ENCODE measurements at places on chromosomes 11 and 22.

GRCh38 chr11:60887556-60887955 is 18.8 kb downstream of the PRPF19 start:
- peak; percentile 85 for DNase-seq

- DNase-seq, result no peak
These were observed 11.7 kb upstream of the C1QTNF6 start for GRCh38 chr22:37199760-37200108.

GRCh38 chr22:26722159-26722558 is 64.8 kb downstream of the MIAT start:
- no peak for DNase-seq

DNA sequence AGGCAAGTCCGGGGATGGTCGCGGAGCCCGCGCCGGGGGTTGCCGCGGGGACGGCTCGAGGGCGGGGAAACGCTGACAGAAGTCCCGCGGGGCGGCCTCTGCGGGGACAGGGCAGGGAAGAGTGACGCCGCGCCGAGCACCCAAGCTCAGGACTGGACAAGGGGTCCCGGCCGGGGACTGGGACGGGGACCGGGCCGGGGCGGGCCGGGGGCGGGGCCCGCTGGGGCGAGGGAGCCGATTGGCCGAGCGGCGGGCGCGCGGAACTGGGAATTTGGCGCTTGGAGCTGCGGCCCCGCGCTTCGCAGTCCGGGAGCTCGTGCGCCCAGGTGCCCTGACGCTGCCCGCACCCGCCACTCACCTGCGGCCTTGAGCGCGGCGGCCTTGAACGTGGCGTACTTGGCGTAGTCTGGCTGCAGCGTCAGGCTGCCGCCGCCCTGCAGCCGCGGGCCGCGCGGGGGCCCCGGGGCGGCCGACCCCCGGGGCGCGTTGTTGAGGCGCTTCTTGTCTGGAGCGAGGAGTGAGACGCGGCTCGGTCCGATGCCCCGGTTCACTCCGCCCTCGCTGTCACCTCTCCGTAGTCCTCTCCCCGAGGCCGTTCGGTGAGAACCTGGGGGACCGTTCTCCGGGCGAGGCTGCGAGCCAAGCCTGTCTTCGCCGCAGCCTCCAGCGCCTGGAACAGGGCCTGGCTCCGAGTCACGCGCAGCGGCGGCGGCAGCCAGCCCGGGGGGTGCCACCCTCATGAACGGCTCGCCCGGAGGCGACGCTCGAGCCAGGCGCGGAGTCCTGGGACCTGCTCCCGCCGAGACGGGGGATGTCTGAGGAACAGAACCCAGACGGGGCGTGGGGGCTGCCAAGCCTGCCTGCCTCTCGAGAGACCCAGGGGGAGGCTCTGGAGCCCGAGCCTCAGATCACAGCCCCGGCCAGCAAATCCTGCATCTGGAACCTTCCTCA is 4.5 kb downstream of the SHISA8 start:
- DNase-seq, result peak; percentile 26

DNA sequence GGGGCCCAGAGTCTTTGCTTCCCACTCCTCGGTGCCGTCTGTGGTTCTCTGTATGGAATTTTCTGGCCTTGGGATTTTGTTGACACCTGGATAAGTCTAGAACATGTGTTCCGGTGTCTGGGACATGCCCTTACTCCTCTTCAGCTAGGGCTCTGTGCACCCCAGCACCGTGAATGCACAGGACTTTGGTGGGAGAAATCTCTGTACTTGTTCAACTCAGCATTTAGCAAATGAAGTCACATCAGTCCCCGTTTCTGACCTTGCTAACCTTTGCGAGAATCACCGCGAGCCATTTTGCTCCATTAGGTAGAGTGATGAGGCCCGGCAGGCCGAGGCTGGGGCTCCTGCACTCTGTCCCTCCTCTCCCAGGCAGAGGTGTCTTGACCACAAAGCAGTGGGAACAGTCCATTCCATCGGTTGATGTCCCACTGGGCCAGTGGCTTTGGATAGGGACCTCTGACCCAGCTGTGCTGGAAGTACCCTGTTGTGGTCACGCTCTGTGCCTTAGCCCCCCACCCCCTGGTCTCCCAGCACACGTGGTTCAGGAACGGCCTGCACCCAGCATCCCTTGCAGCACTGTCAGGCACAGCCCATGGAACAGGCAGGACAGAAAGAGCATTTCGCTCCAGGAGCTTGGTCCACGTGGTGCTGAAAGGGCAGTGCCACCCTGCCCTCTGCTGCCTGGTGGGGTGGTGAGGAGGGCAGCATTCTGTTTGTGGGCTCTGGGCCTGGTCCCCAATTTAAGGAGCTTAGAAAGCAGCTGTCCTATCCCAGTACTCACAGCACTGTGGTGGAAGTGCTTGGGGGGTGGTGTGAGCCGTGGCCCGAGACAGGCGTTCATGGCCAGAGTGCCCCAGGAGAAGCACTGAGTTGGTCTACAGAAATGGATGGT is 73.4 kb downstream of the MED15 start:
- no peak for DNase-seq

GRCh38 chr11:8794677-8795103 is 112.1 kb downstream of the RPL27A start:
- no peak for DNase-seq

- no peak for DNase-seq
These were observed 44.4 kb downstream of the DCDC1 start for GRCh38 chr11:31325160-31325559.

DNA sequence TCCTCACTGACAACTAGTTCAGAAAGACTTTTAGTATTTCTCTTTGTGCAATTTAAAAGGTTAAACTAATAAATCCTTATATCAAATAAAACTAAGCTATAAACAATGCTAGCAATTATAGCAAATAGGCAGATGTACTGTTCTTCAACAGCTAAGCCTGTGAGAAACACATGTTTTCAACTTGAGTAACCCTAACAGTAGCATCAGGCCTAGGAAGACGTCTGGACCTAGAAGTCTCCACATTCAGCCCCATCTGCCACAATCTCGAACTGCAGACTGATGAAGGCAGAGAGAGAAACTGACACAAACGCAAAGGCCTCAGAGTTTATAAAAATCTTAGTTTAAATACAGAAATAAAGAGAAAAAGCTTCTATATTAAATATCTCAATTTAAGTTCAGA is 2.5 kb downstream of the ST13 start:
- peak; percentile 12 for DNase-seq

DNA sequence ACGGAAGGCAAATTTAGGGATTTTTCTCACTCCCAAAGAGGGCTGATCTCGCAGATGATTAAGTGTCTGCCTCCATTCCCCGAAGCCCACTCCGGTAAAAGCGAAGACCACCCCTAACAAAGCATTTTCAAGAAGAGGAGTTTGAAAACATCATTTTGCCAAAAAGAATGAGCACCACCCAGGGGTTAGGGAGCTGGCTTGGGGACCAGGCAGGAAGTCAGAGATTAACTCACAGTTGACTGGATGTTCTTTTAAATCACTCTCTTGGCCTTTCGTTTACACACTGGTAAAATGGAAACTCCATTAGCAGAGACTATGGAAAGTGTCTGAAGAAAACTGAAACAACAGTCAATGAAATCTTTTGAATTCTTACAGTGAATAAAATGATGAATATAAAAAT is 7.9 kb upstream of the TRIM44 start:
- no peak for DNase-seq

DNA sequence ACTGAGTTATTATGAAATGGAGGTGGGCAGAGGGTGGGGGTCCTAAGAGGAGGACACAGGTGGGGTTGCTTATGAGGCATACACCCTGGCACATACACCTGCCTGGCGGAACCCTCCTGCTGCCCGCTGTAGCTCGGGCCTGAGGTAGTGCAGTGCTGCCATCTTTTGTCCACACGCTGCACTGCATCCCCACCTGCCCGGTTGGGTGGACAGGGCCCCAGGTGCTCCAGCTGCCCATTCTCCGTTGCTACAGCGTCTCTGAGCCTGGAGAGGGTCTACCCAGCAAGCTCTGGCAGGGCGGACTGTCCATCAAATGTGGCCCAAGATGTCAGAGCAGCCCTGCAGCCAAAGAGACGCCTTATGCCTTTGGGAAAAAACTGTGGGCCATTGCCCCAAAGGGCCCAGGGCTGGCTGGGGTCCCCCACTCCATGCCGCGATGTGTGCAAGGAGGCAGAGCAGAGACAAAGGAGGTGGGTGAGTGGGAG is 131.2 kb downstream of the BUD13 start:
- DNase-seq, result peak; percentile 66

DNA sequence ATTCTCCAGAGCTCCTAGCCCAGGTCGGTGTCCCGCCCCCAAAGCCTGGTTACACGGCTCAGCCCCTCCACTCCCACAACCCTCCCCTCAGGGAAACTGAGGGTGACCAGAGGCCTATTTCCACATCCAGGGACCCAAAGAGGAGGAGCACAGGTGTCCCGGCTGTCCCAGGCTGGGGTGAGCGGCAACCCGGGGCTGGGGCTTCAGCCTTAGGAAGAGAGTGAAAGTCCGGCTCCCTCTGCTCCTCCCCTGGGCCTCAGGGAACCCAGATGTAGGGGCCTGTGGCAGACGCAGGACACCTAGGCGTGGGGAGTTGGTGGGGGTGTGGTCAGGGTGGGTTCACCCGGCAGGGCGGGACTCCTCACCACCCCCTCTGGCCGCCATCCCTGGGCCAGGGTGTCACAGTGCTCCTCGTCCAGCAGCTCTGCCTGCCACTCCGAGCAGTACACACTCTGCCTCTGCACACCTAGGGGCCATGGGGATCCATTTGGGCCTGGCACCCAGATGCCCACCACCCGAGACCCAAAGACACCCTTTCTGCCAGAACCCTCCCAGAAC is 63.1 kb downstream of the ARFGAP3 start:
- no peak for DNase-seq

- DNase-seq, result no peak
These were observed 44.1 kb upstream of the CCDC188 start for GRCh38 chr22:20194681-20195593.

DNA sequence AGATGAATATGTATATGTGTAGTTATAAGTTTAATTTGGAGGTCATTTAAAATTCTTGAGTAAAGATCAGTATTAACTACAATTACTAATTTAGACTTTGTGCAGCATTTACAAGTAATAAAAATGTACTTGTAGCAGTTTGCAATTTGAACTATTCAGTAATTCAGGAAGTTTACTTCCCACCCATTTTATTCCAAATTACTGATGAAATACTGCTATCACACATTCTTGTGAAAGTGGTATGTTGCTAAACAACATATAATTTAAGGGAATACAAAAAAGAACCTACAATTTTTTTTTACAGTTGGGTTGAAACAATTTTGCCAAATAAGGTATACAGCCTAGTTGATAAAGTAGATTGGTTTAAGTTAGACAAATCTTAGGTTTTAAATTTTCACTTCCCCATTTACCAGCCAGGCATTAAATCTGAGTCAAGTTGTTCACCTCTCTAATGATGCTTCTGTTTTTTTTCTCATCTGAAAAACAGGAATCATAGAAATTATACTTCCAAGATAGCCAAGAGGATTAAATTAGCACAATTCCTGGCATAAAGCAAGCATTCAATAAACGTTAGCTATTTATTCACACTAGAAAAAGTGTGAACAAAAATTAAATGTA is 45.3 kb downstream of the ZBTB44 start:
- DNase-seq, result no peak

- peak; percentile 24 for DNase-seq
These were observed 216.5 kb upstream of the GRIA4 start for GRCh38 chr11:105393326-105393725.

GRCh38 chr11:14026961-14027360 is 64.4 kb downstream of the SPON1 start:
- DNase-seq, result no peak

DNA sequence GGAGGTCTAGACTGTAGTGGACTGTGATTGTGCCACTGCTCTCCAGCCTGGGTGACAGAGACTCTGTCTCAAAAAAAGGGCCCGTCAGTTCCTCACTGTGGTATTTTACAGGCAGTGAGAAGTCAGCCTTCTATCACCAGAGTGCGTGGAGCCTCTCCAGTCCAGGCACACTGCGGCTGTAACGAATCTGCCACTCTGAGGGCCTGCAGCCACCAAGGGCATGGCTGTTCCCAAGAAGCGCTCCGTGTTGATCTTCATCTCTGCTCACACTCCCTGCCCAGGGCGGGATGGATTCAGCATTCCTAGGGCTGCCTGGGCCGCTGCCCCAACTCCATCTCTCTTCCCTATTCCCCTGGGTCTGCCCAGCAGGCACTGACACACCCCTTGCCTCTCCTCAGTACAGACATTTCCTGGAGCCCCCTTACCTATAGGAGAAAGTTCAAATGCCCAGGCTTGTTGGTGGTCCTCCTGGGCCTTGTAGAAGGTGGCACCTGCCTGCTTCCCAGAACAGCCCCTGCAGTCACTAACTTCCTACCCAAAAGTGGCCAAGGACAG is 148.4 kb downstream of the CACNA1I start:
- DNase-seq, result no peak

- no peak for DNase-seq
These were observed 835.1 kb downstream of the NTM start for GRCh38 chr11:132205496-132205895.

DNA sequence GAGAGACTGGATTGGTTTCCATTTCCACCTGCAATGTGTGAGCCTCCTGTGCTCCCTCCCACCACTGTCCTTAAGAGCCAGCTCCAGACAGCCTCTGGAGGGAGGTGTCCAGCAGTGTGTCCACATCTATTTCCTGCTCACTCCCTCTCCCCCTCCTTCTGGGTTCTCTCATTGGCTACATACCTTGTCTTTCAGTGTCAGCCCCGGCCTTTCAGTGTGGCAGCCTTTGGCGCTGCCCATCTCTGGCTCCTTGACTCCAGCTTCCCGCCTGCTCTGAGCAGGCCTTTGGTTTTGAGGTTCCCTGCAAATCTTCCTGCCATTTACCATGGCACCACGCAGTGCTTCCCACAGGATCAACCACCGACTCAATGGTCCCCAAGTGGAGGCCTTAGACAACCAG is 19.0 kb upstream of the PTPRJ start:
- no peak for DNase-seq

- DNase-seq, result peak; percentile 92
These were observed at the start of gene PPP1CA for GRCh38 chr11:67401495-67402191. PPP1CA (minus strand) TSS chr11:67401858; CDS start chr11:67401782, 76 bp downstream.

DNA sequence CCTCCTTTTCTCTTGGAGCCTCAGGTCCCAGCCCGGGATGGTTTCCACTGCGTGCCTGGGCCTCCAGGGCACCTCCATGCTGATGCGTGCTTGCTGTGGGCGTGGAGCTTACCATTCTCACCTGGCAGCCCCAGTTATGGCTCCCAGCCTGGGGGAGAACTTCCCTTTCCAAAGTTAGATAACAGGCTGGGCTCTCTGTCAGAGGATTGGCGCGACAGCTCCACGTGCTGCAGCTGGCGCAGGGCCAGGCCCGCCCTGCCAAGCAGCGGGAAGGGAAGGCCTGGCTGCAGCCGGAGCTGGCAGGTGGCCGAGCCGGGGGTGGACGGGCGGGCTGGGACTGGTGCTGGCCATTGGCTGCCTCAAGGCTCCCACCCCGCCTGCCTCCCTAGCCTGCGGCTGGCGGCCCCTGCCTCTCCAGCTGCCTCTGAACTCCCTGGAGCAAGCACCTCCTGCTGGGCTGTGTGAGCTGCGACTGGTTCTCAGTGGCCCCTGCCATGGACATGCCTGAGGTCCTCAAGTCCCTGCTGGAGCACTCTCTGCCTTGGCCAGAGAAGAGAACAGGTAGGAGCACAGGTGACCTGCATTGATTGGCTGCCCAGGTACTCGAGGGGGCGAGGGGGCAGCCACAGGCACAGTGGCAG is 14.6 kb upstream of the TEF start:
- peak; percentile 97 for DNase-seq

- no peak for DNase-seq
These were observed 17.7 kb downstream of the RCN1 start for GRCh38 chr11:32108576-32108975.

- DNase-seq, result no peak
These were observed 98.0 kb downstream of the NAT10 start for GRCh38 chr11:34203377-34203871.

Measured in dermis blood vessel endothelial cell (primary cell).